CD4-positive, alpha-beta memory T cell (primary cell): ENCODE measurements at places on chromosomes 2 and 18.

DNA sequence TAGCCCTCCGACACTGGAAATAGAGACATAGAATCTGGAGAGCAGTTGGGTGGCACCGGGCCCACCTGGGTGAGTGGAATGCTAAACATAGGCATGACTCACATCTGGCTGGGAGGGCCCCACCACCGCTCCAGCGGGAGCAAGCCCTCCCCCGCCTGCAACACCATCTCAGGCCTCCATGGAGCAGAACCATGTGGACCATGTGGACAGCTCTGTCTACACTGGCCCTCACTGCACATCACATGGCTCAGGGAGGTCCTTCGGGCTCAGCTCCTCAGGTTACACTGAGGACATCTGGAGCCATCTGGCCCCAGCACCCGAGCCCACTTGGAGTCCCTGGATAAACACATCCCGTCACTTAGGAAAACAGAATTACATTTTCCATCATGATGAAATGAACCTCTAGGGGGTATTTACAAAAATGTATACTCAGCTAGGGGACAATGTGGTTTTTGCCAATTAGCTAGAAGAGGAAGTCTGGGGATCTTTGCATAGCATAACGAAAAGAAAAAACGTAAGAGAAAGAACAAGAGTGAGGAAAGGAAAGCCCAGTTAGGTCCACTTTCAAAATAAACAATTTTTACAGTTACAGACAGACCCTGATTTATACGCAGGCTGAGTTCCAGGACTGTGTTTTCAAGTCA, 30.7 kb upstream of the MLPH start:
- DNase-seq = no peak

- DNase-seq = no peak
Measured at GRCh38 chr2:85797921-85798320, 44.1 kb downstream of the ATOH8 start.

DNA sequence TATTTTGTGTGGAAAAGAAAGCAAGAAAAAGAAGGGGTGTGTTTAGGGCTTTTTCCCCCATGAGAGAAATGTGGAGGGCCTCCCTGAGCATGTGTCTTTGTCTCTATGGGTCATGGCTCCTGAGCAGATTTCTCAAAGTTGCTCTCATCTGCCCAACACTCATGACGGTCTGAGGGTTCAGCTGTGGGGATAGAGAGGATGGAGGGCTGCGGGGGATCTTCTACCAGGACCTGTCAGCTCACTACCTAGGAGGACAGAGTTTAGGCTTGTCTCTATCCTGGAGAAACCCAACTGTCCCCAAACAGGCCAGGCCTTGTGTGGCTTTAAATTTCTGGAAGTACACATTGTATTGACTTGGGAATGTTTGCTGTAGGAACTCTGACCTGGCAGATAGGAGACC, 342.2 kb downstream of the MYCN start:
- DNase-seq = no peak

DNA sequence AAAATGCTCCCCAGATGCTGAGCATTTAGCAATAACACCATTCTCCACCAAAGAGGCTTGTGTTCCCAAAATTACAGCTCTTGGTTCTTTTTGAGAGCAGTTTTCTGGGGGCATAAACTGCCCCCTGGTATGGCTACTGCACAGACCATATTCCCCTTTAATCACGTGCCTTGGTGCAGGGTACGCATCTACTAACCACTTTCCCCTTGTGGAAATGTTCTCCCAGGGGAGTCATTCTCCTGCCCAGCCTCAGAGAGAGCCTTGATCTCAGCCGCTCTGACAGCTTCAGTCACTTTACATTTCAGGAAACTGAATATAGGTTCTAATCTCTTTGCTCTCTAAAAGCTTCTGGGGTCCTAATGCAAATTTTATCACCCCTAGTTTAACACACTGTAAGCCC, 44.7 kb upstream of the EML6 start:
- no peak for DNase-seq

GRCh38 chr2:128092656-128093055, 1.7 kb downstream of the UGGT1 start:
- no peak for DNase-seq

GRCh38 chr2:186612555-186613440, 22.9 kb downstream of the ITGAV start:
- no peak for DNase-seq

DNA sequence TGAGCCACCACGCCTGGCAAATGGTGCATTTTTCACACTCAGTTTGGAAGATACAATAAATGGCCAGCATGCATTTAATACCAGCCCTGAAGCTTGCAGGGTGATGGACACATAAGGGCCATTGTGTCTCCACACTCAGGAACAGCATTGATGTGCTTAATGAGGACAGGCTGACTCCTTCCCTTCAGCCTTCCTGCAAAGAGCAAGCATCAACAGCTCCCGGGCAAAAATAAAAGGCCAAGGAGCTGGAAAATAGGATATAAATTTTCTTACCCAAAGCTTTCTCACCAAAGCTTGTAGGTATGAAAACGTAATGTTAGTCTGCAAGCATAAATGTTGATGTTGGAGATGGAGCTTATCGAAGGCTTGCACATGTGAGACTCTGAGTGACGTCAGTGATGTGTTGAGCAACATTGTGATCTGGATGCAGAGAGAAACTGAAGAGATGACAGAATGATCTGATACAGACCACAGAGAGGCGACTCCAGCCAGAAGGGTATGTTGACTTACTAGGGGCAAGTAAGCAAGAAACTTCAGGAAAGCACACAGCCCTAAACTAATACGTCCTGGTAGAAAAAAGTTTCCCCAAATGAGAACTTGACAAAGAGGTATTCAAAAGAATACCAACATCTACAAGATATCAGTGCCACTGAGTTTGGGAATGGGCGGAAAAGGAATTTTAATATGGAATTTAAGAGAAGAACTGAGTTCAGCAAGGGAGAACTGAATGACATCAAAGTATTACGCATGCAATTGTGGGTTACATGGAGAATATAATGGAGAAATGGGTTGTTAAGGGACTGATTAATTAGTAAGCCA, 256.5 kb downstream of the TGIF1 start:
- DNase-seq = no peak

DNA sequence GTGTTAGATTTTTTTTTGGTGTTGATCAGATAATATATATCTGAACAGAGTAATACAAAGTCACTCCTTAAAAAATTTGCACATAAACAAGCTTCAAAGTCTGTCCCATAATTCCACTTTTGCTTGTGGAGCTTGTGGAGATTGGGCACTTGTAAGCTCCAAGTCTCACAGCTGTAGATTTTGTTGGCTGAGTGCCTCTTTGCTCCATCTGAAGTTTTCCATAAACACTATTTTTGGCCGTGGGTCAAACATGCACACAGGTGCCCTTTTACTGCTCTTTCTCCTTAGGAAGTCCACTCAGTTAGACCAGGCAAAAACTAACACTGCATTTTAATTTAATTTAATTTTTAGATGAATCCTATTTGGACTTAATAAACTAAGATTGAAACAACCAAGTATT, 3.6 kb upstream of the KCNJ13 start:
- DNase-seq = no peak

DNA sequence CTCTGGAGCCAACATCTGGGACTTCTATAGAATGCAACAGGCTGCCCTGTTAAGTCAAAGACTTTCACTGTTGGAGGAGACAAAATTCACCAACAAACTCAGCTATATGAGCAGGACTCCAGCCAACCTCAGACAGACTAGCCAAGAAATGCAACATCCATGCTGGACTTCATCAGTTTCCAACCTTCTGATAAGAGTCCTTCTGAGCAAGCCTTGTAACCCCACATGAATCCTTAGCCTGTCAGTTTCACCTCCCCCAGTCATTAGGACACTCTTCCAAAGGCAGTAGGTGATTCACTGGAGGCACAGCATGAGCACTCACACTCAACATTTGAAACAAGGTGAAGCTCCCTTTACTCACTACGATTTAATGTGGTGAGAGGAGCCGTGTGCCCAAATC, 5.8 kb downstream of the TBC1D8 start:
- DNase-seq = no peak
